Colonic mucosa (tissue), 4 donors: ENCODE measurements at places on chromosomes 5 and 9. TPM values are rescaled to one million over a fixed set of nuclear protein-coding genes. Genes with fewer than 3 reads are reported as not detected.

The PCDHAC2 gene
- 0.05 TPM for total RNA-seq

The PCDHGC4 gene
- total RNA-seq, result 0.35 TPM

The LEAP2 gene
- total RNA-seq, result 7.7 TPM

The NUTM2F gene
- total RNA-seq, result not detected

The DRD1 gene
- total RNA-seq, result 0.10 TPM

The EIF4EBP3 gene
- 13.5 TPM for total RNA-seq
